ENCODE measurements at places on chromosomes 11 and 22.

DNA sequence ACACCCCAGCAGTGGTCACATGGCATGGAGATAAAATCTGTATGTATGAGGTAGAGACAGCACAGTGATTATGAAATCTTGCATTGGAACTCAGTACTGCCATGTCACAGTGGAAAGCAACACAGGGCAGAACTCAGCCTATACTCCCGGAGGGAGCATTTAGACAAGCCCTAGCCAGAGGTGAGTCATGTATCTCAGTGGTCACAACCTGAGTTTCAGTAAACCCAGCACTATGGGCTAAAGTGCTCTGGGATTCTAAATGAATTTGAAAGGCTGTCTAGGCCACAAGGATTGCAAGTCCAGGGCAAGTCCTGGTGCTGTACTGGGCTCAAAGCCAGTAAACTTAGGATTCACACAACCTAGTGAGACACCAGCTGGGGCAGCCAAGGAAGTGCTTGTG is 1717.1 kb upstream of the RAG2 start:
- no peak for DNase-seq

GRCh38 chr11:124519850-124520549 is 23.5 kb downstream of the OR8B12 start:
- no peak for DNase-seq

DNA sequence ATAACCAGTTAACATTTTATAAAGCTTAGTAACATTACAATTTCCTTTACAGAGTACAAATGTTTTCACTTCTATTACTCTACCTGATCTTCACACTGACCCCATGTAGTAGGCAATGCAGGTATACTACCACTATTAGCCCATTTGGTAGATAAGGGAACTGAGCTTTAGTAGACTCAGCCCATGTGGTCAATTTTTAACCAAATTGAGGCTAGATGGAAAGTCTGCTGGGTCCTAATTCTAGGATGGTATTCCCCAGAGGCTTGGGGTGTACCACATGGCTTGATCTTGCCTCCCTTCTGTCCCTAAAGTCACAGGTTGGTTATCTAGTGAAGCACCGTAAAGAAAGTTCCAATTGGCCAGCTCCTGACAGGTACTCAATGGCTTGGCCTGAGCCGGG is 48.2 kb downstream of the NRXN2 start:
- DNase-seq, result no peak

DNA sequence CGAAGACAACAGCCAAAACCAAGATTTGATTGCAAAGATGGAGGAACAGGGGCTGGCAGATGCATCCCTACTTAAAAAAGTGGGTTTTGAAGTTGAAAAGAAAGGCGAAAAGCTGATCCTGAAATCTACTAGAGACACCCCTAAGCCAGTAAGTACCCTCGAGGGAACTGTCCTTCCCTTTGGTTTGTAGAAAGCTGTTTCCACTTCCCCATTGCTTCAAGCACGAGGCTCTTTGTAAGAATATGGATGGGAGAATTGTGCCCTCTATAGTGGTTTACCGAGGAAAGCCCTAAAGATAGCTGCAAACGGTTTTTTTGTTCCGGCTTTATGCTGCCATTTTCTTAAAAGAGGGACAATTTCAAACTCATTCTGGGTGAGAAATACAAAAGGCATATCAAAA is 133.9 kb downstream of the WNT7B start:
- DNase-seq, result no peak

DNA sequence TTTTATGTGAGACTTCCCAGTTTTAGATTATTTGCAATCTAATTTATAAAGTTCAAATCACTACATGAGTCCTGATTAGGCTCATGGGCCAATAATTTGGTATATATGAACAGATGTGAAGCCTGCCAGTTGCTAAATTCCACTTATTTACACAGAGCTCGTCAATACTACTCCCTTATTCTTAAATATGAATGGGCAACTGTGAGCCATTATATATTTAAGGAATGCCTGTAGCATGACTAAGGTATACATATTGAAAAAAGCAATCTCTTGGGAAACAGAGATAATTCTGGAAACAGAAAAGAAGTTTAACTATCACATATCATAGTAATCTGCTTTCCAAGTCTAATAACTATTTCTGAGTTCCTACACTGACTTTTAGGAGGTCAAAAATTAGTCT is 27.0 kb downstream of the RBMXL2 start:
- DNase-seq, result no peak

DNA sequence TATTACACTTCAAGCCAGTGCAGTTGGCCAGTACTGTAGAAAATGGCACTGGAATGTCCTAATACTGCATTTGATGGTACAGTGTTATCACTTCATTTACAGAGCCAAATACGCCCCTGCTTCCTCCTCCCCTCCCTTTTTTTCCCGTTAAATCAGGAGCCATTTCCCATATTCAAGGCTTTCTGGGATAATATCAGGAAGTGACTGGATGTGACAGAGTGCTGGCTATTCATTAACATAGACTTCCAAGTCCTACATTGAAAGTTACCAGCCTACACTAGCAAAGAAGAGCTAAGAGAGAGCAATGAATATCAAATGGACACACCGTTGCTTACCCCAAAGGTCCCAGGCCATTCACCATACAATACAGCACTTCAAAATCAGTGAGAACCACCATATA is 32.1 kb upstream of the ABCC8 start:
- no peak for DNase-seq

DNA sequence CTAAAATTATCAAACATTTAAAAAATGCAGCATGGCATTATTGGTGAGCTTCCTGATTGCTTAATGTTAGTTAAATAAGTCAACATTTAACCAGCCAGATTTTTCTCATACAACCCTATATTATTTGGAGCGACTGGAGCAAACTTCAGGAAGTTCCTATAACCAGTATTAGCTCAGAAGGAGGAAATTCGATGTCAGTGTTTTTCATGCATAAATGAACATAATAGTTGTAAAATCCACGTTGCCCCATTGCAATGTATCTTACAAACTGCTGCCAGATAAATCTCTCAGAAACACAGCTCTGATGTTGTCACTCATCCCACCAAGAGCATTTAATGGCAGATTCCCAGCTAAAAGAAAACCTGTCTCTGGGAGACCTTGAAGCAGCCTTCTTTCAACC is 278.5 kb downstream of the CASP12 start:
- no peak for DNase-seq

DNA sequence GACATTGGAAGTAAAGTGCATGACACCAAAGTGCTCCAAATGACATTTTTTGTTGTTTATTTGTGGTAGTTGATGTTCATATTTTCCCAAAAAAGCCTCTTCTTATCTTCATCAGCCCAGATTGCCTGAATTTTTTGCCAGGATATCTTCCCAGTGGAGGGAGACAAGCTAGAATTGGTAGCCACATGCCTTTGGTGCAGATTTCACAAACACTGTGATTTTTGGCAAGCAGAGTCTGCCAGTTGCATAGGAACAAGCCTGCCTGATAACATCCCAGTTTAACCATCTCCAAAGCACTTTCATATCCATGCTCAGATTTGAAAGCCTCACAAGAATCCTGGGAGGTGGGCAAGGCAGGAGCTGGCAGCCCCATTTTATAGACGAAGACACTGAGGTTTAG is 102.3 kb upstream of the SYT13 start:
- DNase-seq, result no peak

GRCh38 chr11:12469451-12469850 is 92.1 kb downstream of the PARVA start:
- DNase-seq, result no peak

- no peak for DNase-seq
Measured at GRCh38 chr22:23531966-23532705, 48.0 kb downstream of the IGLL1 start.

- no peak for DNase-seq
Measured at GRCh38 chr11:33040033-33040861, 875 bp downstream of the TCP11L1 start.

DNA sequence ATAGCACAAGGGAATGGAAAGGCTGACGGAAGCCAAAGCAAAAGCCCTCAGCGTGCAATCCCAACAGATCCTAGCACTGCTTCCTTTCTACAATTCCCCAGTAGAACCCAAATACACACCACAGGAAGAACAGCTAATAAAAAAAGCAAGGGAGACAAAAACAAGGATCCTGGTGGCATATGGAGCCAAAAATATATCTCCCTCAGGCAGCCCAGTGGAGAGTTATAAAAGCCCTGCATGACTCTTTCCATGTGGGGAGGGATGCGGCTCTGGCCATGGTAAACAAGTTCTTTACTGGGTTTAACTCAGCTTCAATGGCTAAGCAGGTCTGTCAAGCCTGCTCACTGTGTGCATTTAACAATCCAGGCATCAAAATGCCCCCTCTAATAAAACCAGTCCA is 88.1 kb downstream of the PIWIL4 start:
- DNase-seq, result no peak

DNA sequence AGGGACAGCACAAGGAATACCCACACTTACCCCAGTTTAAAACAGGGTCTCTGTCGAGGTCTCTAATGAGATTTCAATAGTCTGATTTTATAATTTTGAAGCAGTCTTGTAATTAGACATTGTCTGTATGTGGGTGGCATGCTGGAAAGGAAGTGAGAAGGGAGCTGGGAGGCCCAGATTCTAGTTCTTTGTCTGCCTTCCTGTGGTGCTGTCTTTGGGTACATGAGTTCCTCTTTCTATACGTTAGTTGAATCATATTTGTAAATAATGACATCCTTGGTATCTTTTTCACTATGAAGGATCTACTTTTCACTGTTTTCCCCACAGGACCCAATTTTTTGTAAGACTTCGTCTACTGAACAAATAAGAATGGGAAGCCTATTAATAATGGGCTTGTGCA is 42.0 kb upstream of the TENM4 start:
- no peak for DNase-seq

- DNase-seq, result no peak
Measured at GRCh38 chr11:75365711-75366181, 14.3 kb upstream of the ARRB1 start.

GRCh38 chr22:41052661-41053490 is 39.5 kb upstream of the EP300 start:
- no peak for DNase-seq

- no peak for DNase-seq
Measured at GRCh38 chr11:111520560-111520959, 6.0 kb downstream of the HOATZ start.

DNA sequence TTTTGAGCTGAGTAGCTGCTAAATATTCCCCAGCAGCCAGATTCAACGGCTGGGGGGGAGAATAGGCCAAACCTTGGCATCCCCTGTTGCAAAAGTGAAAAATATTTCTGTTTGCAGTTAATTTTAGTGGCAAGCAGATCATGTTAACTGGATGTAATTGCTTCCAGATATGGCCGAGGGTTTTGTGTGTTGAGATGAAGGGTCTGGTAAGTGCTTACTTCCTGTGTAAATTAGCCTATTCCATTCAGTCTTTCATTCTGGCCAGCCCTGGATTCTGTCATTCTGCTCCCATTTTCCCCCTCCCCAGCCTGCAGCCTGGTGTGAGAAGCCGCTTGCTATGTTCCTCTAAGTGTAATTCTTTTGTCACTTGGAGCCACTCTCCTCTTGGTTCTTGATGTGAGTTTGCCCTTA is 17.4 kb downstream of the ZBTB16 start:
- DNase-seq, result no peak

DNA sequence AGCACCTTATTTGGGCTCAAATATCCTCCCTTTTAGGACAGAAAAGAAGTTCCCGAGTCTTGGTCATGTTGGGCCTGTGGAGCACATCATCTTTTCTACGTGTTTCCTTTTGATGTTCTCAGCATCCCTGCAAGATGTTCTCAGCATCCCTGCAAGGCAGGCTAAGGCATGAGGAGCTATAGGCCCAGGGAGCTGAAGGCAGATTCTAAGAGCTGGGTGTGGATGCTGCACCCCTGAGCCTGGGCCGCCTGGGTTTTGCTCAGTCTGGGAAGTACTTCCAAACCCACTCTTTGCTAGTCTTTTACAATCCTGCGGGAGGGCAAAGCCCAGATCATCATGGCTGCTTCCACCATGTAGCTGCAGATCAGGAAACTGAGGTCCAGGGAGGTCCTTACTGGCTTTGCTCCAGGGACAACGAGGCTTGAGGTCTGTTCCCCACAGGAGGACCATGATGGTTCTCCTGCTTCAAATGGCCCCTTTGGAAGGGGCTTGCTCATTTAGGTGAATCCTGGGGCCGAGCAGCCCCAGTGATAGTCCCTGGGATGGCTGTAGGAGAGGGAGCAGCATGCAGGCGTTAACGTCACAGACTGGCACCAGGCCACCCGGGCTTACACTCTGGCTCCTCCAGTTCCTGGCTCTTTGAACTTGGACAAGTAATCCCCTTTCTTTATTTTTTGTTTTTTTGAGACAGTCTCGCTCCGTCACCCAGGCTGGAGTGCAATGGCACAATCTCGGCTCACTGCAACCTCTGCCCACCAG is 10.6 kb downstream of the LRRC75B start:
- DNase-seq, result no peak

Data from activated T-helper 1 cell treated with Interleukin-2 at 50 U/mL for 16 hours (primary cell).